ENCODE measurements at places on chromosomes 12 and 14.

DNA sequence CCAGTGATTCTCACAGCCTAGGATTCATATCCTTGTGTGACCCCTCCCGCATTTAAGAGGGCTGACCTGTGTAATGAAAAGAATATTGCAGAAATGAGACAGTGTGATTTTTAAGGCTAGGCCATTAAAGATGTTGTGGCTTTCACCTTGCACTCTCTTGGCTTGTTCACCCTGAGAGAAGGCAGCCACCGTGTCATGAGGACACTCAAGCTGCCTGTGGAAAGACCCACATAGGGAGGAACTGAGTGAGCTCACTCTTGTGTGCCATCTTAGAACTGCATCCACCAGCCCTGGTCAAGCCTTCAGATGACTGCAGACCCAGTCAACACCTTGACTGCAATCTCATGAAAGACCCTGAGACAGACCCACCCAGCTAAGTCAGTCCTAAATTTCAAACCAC is 46.3 kb upstream of the TMPO start:
- no peak for DNase-seq

- no peak for DNase-seq
Observed at GRCh38 chr12:24546084-24546483, 402.8 kb downstream of the BCAT1 start.

GRCh38 chr12:86407620-86408208 is 151.5 kb upstream of the MGAT4C start:
- no peak for DNase-seq

DNA sequence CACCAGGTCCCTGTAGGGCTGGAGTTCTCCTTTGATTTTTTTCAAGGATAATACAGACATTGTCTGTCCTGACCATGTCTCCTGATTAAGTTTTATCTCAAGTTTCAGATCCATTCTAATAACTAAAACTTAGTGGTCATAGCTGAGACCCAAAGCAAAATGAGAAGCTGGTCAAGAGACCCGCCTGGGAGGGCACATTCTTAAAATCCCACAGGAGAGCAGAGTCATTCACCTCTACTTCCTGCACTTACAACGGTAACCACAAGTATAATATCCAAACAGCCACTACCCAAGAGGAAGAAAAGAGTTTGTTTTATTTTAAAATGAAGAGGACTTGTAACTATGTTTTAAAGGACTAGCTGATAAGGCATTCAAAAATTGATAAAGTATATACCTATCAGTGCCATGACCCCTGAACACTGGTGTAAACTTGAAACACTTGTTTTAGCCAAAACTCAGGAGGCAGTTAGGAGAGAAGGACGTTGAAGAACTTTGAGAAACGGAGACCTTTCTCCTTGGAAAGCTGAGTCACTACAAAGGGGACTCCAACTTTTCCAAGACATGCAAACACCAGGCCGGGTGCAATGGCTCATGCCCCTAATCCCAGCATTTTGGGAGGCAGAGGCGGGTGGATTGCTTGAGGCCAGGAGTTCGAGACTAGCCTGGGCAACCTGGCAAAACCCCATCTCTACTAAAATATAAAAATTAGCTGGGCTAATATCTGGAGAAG is 478.2 kb downstream of the GLT1D1 start:
- DNase-seq: no peak

DNA sequence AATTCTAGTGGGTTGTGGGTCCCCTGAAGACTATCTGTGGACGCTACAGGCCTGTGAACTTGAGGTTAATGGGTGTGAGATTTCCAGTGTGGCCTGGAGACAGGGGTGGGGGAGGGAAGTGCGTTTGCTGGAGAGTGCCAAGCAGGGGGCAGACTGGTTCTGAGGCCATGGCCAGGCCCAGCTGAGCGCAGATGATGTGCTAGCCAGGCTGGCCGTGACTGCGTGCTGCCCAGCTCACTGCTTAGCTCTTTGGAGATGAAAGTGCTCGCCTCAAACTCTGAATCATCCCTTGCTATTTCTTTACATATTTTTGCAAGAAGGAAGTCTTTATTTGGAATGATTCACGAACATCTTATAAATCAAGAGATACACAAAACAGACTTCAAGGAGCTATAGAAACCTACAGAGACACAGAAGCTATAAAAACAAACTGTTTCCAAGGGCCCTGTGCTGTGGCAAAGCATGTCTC is 75.2 kb upstream of the PLEKHG3 start:
- DNase-seq: no peak

- DNase-seq: no peak
Observed at GRCh38 chr14:98792171-98792570, 479.8 kb downstream of the BCL11B start.

GRCh38 chr12:94731733-94732360 is 81.5 kb upstream of the TMCC3 start:
- DNase-seq: no peak

DNA sequence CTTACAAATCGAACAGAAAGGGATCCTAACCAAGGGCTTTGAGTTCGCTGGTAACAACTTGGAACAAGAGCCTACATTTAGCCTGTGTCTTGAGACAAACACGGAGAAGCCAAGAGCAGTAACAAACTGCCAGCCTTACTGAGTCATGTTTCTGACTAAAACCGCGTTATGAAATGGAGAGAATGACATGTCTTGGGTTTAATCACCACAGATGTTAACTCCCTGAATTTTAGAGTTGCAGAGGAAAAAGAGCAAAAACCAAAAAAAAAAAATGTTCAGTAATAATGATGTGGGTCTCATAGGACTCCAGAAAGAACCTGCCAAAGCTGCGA is 1.0 kb downstream of the BLTP3B start:
- DNase-seq: peak; percentile 85

DNA sequence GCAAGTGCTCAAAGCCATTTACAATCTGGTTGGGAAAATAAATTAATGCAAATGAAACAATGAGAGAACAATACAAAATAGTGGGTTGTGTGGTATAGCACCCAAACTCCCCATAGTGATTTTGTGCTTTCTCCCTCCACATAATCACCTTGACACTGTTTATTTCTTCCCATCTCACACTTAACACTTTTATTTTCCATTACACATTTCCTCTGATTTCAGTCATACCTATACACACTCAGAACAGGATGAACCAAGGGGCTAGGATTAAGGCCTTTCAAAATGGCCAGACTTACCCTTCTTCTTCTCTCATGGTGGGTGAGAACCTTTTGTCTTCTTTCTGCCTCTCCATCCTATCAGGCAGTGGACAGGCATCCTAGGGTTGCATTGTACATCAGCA is 13.9 kb upstream of the PDE1B start:
- no peak for DNase-seq

Measured in inflammatory macrophage (primary cell).